ENCODE measurements at places on chromosomes 12 and 14.

GRCh38 chr12:122067966-122068365, 10.6 kb upstream of the MLXIP start:
- no peak for DNase-seq

- no peak for DNase-seq
These were observed 326.8 kb upstream of the RTL1 start for GRCh38 chr14:101230161-101230850.

DNA sequence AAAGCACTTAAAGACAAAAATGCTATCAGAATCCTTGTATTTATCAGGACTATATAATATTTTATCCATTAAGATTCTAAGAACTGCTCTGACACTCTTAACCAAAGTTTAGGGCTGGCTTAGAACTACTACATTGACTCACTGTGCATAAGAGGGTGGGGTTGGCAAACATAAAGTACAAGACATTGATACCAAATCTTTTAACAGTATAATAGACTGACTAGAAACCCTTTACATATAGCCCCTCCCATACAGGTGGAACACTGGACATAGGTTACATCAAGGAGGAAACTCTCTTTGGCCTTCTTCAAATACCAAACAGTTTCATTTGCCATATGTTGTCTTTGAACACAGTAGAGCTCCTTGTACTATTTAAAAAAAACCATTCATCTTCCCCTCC, 15.6 kb upstream of the REP15 start:
- DNase-seq, result no peak

DNA sequence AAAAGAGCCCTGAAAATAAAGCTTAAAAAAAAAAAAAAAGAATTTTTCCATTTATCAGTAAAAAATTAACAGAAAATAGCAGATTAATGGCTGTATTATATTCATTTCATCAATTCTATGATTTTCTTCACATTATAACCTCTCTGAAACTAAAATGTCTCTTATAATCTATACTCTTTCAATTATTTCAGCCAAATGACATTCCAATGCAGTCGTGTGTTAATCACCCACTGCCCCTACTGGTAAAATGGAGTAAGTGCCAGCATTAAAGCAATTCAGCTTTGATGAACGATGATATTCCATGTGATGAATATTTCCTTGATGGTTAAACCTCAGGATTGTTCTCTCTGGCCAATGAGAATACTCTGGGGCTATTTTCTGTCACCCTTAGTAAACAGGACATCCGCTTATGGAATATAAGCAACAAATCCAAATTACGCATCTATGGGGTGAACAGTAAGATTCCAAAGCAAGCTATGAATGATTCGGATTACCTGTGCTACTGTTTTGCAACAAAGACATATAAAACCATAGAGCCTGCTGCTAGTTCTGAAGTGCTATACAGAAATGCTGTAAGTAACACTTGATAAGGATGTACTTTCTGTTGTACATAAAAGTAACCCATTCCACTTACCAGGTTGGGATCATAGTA, 20.3 kb upstream of the SYCP3 start:
- peak; percentile 7 for DNase-seq

GRCh38 chr14:65002586-65003210, 16.0 kb downstream of the FNTB start:
- DNase-seq, result no peak

DNA sequence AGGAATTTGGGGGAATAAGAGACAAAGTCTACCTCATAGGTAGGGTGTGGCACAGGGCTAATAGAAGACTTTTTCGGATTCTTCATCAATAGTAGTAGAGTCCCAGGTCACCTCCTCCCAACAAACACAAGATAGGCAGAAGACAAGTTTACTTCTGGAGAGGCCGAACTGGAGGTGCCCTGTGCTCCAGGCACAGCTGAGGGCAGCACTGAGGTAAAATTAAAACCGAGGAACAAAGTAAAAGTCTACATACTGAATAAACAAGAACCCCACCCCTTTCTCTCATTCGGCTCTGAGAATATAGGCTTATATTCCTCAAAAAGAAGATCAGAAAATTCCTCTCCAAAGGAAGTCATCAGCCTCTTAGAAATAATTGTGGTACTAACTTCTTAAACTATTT, 161.5 kb downstream of the SEC23A start:
- DNase-seq, result no peak

GRCh38 chr14:81348061-81348460, 52.1 kb downstream of the STON2 start:
- DNase-seq, result no peak

DNA sequence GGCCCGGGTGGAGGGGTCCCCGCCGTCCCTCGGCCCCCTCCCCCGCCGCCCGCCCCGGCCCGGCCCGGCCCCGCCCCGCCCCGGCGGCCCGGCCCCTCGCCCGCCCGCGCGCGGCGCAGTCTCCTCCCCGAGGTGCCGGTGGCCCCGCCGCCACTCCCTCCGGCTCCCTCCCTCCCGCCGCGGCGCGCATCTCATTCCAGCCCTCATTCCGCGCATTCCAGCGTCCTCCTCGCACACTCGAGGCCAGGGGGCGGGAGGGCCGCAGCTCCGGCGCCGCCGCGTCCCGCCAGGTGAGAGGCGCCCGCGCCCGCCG, at the start of gene TEAD4:
TEAD4 (plus strand) TSS at position 206 of the 313 bp plus-strand sequence.
- peak; percentile 45 for DNase-seq

DNA sequence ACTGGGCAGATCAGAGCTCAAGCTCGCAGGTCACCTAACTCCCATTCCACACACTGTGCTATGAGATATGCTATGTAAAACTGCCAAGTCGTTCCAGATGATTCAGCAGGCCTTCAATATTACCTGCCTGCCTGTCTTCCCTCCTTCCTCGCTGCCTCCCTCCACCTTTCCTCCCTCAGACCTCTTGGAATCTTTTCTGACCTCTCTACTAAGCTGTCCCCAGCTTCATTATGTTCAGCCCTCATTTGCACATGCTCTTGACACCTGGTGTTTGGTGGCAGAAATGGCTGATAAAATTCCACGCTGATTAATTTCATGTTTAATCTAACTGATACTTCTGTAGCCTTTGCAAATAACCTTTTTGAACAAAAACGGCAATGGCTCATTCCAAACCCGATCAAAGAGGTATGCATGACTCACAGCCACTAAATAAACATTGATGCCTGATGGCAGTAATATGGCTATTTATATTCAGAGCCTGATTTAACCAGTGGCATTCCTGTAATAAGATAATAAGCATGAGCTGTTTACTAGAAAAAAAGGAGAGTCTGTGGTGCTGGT, 130.8 kb upstream of the EGLN3 start:
- DNase-seq, result peak; percentile 72

DNA sequence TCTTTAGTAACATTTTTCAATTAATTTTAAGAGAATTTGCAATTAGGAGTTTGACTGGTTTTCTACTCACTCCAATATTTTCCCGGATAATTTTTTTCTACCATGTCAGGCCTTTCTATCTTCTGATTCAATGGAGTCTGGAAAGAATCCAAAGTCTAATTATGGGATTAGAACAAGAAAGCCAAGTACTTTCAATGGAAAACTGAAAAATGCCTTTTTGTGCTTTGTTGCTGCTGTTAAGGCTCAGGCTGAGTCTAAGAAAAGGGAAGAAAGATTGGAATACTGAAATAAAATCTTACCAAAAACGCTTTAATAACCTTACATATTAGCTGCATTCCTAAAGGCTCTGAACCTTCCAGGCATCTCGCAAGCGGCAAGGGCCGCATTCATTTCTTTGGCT, 24.4 kb upstream of the DHRS4 start:
- no peak for DNase-seq

GRCh38 chr14:105492971-105493871, 2.2 kb downstream of the TEDC1 start:
- DNase-seq, result no peak

Measured in NCI-H526 treated with DMSO at 0.1 percent for 48 hours (cell line).